ENCODE measurements at places on chromosomes 4 and X.

DNA sequence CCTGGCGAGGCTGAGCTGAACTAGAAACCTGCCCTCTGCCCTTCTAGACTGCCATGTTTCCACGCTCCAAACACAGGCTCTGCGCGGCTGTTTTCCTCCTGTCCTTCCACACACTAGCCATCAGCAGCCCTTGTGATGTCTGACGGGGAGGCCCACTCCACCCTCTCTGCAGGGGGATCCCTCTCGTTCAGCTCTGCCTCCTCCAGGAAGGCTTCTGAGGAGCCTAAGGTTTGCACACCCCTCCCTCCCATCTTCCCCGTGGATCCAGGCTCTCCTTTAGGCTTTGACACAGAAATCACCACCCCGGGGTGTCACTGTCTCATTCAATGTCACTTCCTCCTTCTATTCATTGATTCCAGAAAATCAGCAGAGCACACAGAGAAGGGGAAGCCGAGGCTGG is 38.6 kb upstream of the CRMP1 start:
- DNase-seq: no peak

DNA sequence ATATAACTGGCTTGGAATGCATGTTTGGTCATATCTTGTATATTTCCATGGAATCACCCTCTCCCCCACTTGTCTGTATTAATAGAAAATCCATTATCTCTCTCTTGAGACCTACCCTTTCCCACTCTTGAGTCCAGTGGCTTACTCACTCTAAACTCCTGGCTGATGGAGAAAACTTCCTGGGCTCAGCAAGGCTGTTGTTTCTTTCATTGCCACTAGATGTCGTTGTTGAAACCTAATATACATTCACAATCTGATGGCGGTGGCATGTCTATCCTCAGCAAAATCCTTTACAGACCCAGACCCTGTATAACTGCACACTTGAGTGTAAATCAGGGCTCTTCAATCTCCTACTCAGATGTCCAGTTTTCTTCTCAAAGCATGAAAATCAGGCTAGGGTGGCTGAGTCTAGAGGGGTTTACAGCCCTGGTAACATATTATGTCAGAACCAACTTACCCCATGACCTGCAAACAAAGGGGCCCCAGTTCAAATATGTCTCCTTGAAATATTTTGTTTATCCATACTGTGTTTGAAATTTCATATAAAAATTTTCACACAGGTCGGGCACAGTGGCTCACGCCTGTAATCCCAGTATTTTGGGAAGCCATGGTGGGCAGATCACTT is 70.0 kb upstream of the FAM241A start:
- DNase-seq: no peak

GRCh38 chr4:101961144-101961543 is 170.6 kb downstream of the BANK1 start:
- no peak for DNase-seq

GRCh38 chr4:7029212-7029611 is 14.0 kb upstream of the TADA2B start:
- no peak for DNase-seq

- no peak for DNase-seq
These were observed 670 bp downstream of the PAPSS1 start for GRCh38 chr4:107719207-107719921.

- no peak for DNase-seq
These were observed 28.2 kb downstream of the SLC9A7 start for GRCh38 chrX:46730765-46731164.

- DNase-seq: no peak
These were observed 75.8 kb downstream of the PPP3CA start for GRCh38 chr4:101271516-101271915.

- DNase-seq: no peak
These were observed 524.7 kb downstream of the IL15 start for GRCh38 chr4:142161086-142161485.

DNA sequence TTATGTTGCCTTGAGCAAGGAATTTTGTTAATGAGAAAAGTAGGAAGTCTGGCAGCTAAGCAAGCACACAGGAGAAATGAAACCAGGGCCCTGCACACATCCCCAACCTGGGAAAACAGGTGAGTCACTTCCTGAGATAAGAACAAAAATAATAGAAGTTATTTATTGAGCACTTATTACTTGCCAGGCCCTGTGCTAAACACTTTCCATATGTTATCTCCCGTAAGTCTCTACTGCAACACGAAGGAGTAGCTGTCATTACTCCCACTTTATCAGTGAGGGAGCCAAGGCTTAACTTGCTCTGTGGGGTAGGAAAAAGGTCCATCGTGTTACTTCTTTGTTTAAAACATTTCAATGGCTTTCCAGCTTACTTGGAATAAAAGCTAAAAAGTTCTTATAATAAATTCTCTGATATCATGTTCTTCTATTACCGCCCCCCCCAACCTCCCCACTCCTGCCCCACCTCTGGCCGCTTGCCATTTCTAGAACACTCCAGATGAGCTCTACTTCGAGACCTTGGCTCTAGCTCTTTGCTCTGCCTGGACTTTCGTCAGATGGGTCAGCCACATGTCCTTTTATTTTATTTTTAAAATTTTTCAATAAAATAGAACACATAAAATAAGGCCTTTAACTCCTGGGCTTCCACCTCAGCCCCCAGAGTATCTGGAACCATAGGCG is 36.3 kb upstream of the PLAC8 start:
- DNase-seq: no peak

DNA sequence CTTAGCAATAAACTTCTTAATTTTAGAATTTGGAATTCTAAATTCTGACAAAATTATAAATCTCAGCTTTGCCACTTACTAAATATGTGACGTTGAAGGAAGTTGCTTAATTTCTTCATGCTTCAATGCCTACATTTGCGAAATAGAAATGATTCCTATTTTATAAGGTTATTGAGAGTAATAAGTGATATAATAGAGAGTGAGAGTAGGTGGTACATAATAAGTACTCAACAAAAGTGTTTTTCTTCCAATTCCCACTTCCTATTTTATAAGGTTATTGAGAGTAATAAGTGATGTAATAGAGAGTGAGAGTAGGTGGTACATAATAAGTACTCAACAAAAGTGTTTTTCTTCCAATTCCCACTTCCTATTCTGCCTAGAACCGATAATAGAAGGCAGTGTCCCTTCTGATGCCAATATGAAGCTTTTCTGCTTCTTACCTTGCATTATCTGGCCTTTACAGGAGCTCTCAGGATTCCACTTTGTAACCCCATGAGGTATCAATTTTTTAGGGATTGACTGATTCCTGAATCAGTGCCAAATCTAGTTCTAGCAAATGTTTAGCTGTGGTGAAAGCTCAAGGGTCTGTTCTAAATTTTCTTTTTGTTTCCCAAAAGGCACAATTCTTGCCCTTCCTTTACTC is 31.4 kb downstream of the VSIG4 start:
- DNase-seq: no peak

- DNase-seq: no peak
These were observed 11.0 kb upstream of the CXCL2 start for GRCh38 chr4:74109870-74110605.

- no peak for DNase-seq
These were observed 6.4 kb downstream of the AMOT start for GRCh38 chrX:112834031-112834845.

DNA sequence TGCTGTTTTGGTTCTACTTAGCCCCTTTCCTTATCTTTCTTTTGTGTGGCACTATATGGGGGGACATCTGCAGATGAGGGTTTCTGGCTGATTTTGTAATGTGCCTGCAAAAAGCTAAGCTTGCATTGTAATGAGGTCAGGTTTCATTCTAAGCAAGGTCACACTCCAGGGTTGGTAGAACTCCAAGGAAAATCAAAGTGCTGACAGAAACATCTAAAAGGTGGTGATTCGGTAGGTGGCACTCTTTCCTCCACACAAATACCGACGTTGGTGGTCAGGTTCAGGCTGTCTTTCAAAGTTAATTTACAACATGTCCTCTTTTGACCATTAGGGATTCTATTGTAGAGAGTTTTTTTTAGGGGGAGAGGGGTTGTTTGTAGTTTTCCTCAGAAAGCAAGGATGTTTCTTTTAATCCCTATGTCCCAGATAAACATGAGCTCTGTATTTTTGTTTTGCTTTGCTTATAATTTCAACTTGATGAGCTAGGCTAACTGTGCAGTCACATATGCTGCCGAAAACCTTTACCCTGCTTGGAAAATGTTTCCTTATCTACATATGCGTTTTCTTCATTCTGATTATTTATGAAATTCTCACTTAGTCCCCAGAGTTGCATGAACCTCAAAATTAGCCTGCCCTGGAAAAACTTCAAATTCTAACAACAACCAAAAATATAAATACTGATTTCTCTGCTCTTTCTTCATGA is 434.2 kb downstream of the PPARGC1A start:
- DNase-seq: no peak

DNA sequence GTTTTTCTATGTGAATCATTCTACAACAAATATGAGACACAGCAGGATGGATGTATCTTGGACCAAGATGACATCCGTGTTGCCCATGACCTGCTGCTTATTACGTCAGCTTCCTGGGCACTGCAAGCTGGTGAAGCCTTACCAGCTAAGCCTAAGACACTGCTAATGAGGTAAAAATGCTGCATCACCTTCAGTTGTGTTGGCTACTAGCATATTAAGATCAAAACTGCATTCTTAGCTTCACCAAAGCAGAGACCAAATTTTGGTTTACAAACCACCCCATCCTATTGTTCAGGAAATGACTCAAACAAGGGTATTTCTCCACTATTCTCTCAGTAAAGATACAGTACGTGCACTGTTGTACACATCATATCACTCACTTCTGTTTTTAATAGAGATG is 50.3 kb downstream of the MAML3 start:
- DNase-seq: no peak

DNA sequence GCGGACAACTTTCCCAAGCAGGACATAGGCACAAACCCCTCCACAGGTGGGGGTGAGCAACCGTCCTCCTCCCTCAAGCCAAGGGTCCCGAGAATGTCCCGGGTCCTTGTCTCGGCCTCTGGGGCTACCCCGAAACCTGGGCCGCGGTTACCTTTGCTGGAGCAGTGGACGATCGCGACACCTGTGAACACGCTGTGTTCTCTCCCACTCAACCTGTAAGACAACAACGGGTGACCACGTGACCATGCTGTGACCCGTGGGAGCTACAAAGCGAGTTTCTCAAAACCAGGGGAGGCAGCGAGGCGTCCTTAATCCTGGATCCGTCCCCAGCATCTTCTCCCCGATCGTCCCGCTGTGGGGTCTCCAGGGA is 17.9 kb downstream of the ASMTL start:
- no peak for DNase-seq

DNA sequence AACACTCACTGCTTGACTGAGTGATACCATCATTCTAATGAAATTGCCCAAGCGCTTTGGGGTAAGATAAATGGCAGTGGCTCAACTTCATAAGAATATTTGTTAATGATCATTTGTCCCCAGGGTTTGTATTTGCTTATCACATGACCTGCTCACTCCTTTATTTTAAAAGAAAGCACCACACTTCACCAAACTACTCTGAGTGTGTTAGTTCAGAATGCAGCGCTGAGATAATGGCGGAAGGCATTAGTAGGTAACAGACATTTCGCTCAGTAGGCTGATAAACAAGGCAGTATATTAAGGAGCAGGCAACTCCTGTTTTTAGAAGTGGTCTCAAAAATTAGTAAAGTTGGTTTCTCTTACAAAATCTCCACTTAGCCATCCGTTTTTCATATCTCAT is 1.6 kb downstream of the SNX25 start:
- no peak for DNase-seq

DNA sequence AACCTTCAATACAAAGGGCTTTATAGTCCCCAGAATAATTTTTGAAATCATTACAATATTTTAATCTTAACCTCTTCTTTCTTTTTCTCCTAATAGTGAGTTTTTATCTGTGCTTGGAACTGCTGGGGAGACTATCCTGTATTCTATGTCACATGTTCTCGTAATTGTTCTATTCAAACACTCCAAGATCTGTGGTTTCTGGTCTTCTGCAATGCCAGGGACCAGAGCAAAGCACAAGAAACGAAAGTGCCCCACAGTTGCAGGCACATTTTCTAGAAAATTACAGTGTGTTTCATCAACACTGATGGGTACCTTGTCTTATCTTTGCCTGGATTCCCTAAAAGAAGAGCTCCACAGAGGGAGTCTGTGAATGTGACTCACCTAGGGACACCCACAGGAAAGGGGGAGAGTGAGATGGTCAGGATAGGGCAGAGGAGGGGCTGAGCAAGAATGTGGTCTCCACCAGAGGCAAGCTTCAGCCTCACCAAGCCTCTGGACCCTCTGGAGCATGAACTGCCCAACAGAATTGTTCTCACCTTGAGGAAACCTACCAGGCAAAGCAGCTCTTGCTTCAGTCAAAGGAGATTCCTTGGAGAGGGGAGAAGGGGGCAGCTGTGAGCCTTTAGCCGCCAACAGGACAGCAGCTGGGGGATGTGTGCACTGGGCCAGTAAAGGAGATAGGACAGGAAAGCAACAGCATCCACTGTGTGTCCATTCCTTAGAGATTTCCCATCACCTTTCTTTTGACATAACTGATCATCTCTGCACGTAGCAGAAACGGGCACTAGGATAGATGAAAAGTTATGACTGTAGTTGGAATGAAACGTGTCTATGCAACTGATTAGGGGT is 25.9 kb downstream of the UNC5C start:
- DNase-seq: no peak

DNA sequence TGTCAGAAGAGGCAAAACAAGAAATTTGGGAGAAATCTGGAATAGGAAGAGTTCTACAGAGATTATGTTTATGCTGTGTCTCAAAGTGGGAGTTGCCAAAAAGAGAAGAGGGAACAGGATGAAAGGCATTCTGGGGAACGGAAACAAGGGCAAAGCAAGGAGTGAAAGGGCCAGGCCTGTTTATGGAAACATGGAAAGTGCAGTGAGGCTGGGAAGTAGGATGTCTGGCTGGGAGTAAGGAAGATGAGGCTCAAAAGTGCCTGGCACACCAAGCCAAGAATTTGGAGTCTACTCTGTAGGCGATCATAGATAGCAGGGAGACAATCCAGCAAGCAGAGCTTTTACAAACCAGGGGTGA is 1.8 kb upstream of the CUL4B start:
- no peak for DNase-seq

GRCh38 chrX:84729809-84730208 is 227.6 kb upstream of the HDX start:
- DNase-seq: peak; percentile 11

DNA sequence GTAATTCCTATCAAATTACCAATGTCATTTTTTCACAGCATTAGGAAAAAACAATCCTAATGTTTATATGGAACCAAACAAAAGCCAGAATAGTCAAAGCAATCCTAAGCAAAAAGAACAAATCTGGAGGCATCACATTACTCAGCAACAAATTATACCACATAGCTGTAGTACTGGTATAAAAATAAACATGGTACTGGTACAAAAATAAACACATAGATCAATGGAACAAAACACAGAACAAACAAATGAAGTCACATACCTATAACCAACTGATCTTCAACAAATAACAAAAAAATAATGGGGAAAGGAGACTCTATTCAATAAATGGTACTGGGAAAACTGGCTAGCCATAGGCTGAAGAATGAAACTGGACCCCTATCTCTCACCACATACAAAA is 37.4 kb downstream of the PPA2 start:
- DNase-seq: no peak
